Stimulated activated CD8-positive, alpha-beta memory T cell treated with anti-CD3 and anti-CD28 coated beads, Interleukin-7, amount 100 ng/mL, for 1 hour (primary cell): ENCODE measurements at places on chromosomes 2 and 18.
A peak's percentile ranks its signal among the peaks of the same experiment; 100 is the strongest.

DNA sequence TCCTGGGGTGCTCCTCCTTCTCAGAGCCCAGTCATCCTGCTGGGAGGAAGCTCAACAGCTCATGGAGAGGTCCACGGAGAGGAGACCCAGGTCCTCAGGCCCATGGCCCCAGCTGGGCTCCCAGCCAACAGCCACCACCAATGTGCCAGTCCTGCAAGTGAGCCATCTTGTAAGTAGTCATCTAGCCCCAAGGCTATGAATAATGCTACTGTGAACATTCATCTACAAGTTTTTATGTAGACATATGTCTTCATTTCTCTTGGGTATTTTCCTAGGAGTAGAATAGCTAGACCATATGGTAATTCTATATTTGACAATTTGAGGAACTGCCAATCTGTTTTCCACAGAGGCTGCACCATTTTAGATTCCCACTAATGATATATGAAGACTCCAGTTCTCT lies 166.1 kb downstream of the MTCL1 start:
- no peak for DNase-seq

DNA sequence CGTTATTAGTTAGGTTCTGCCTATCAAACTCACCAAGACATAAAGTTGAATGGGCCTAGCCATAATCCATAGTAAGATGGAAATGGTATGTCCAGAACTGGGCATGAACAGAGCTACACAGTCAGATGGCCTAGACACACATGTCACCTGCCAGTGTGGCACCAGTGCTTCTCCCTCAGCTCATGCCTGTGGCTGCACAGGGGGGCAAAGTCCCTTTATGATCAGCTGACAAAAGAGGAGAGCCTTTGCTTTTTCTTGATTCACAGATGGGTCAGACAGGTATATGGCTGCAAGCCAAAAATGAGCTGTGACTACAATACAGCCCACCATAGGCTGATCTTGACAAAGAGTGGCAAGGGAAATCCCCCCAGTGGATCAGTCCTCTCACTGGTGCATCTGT lies 28.3 kb upstream of the STARD7 start:
- DNase-seq = no peak

DNA sequence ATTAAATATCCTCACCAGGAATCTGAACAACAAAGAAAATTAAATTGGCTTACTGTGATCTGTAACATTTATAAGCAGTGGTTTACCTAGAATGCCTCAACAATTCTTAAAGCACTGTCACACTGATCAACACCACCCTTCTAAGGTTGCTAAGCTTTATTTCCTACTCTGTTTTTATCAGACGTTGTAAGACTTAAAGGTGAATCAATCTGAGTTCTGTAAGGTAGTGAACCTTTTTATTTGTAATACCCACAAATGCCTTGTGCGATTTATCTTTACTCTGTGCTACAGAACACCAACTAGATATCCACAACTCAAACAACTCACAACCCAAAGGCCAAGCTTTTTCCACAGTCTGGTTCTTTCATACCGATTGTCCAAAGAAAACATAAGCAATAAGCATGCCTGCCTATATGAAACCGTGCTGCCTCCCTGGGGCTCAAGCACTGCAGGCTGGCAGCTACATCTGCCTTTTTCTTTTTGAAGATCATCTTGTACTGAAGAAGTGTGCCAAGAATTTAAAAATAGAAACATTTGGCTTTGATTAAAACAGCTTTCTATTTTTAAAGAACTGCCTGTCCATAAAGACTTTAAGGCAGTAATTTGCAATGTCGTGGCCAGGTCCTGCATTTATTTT lies 490.7 kb downstream of the NUP35 start:
- DNase-seq = no peak

DNA sequence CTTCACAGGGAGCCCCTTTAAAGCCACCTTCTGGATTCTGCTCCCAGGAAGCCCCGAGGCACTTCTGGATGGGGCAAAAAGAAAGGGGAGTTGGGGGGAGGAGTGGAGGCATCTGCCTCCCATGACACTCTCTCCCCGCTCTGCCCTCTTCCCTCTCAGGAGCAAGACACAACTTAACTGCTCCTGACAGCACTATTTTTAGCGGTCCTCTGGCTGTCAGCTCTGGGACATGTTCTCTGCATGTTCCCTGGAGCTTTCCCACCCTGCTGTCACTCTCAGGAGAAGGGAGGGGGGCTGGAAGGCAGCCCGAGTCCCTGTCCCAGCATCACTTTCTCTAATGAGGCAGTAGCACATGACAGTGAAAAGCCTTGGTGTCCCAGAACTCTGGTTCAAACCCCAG lies 32.3 kb downstream of the PLB1 start:
- DNase-seq = no peak

DNA sequence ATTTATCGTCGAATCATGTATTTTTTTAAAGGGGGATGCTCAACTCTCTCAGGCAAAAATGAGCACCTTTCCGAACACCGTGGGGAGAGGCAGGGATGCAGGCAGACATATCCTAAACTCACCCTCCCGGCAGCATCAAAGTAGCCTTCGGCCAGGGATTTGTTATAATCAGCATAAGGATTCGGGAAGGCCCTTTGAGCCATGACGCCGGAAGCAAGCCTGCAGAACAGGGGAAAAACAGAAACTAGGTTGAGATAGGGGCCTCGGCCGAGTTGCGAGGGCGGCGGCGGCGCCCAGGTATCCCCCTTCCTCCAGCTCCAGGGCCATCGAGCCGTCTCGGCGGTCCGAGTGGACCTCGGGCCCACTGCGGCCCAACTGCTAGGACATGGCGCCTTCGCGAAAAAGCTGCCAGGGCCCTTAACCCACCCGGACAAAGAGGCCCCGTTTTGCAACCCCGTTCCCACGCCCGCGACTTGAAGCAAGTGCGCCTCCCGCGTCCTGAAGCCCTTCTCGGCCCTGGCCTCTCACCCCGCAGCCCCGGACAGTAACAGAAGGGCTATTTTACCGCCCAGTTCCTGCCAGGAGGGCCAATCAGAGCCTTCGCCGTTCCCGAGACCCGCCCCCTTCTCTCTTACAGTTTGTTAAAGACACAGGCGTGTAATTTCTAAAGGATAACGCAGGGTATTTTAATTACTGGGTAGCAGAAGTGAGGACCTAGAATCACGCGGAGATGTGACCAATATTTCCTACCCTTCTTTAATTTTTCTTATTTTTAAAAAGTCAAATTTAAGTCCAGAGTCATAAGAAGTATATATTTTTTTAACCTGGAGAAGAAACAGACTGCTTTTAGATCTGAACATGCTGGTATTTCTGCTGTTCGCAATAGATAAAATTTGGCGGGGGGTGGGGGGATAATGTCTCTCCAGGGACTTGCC lies at the start of gene LANCL1:
Gene LANCL1, minus strand, starts transcription at position 566 of the 935 bp plus-strand sequence. Its CDS starts 363 bp downstream, at position 203.
- peak; percentile 65 for DNase-seq

GRCh38 chr18:76953583-76954233 lies 131.4 kb downstream of the ZNF236 start:
- no peak for DNase-seq

GRCh38 chr18:50749945-50750344 lies 69.9 kb downstream of the MRO start:
- DNase-seq = no peak

GRCh38 chr2:64474121-64474571 lies 20.2 kb downstream of the LGALSL start:
- no peak for DNase-seq

- DNase-seq = no peak
Measured at GRCh38 chr2:26718949-26719686, 26.6 kb downstream of the KCNK3 start.

GRCh38 chr2:41061356-41061755 lies 609.5 kb upstream of the SLC8A1 start:
- no peak for DNase-seq

DNA sequence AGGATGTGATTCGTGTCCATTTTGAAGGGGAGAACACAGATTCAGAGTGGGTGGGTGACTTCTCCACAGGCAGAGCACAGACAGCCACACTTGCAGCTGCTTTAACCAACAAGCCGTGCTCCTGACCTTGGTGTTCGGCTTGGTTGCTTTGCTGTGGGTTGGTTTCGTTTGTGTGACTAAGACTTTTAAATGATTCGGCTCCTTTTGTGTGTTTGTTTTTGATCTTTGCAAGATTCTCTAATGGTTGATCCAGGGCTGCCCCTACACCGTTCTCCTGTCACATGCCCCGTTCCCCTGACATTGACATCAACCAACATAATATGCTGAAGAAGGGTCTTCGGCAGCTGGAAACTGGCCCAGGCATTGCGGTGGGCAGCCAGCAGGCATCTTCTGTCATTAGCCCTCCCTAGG lies 95.9 kb upstream of the MBOAT2 start:
- DNase-seq = no peak

DNA sequence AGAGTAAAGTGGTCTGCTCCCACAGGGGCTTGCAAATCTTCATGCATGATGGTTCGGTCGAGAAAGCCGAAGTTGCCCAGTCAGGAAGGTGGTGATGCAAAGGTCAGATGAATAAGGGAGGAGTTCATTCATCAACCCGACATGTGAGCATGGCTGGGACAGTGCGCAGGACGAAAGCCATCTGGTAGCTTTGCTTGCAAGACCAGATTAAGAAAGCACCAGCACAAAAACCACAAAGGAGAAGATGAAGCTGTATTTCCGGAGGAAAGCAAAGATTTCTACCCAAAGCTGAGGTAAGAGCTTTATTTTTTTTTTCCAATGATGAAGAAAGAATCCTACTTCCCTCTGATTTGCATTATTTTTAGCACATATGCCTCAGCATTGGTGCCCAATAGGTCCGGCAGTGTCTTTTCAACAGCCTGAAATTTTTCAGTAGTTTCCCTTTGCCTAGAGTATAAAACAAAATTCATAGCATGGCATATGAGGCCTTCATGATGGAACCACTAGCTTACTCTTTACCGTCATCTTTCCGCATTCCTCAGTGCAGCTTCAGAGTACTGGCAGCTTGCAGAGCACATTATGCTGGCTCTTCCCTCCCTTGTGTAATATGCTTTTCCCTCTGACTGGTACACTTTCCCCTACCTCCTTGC lies 112.0 kb upstream of the THOC1 start:
- no peak for DNase-seq

GRCh38 chr2:12722447-12723316 lies 5.9 kb downstream of the TRIB2 start:
- DNase-seq = no peak

DNA sequence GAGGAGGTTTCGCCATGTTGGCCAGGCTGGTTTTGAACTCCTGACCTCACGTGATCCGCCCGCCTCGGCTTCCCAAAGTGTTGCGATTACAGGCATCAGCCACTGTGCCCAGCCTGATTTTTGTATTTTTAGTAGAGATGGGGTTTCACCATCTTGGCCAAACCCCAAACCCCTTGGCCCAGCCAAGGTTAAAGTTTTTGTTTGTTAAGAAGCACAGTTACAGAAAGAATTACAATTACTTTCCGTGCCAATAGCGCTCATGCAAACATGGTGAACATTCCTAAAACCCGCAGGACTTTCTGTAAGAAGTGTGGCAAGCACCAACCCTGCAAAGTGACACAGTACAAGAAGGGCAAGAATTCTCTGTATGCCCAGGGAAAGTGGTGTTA lies 26.1 kb downstream of the ITSN2 start:
- DNase-seq = no peak

GRCh38 chr18:11951390-11951851 lies 29.9 kb upstream of the IMPA2 start:
- DNase-seq = no peak

GRCh38 chr2:166361351-166362153 lies 14.2 kb downstream of the SCN9A start:
- no peak for DNase-seq

DNA sequence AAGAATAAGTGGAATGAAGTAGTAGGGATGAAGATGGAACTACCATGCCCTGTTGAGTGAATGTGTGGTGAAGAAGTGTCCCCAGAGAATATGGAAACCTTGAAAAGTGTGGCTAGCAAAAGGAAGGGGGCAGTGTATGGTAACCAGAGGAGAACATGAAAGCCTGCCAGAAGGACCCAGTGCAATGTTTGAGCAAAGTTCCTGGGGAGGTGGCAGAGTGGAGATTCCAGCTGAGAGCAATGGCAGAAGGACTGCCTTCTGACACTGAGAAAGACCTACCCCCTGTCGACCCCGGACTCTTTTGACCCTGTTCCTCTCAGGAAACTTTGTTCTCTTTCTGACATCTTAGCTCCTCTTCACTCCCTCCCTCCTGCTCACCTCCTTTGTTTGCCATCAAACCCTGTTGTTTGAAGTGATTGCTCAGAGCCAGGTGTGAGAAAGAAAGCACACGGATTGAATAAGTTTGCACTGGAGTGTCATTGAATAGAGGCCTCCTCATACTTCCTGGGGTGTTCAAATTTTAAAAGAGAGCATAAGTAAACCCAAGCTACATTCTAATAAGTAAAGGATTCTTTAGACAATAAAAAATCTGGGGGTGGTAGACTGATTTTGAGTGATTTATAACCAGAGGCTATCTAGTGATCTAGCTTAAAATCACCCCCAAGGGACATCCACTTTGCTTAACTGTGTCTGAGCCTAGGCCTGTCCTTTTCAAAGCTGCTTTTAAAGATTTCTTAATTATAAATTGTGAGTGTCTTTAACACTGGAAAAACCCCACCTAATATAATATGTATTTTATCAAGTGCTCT lies 57.1 kb downstream of the TRIB2 start:
- no peak for DNase-seq

GRCh38 chr2:138581909-138582308 lies 80.3 kb downstream of the SPOPL start:
- DNase-seq = no peak

- DNase-seq = no peak
Measured at GRCh38 chr2:235576337-235576910, 82.6 kb downstream of the AGAP1 start.

DNA sequence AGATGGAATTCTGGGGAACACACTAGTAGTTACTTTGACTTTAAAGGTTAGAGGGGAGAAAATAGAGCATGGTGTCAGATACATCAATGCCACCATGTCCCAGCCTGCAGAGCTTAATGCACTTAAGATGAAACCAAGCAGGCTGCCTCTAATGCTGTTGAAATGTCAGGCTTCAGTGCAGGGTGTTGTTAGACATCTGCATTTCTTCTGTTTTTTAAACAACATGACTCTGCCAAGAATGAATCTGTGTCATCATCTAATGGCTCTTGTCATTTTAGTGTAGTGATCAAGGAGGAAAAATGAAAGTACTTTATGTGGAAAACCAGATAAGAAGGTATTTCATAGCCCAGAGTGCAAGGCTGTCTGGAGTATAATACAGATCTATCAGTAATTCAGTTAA lies 29.9 kb downstream of the LYPD1 start:
- no peak for DNase-seq

DNA sequence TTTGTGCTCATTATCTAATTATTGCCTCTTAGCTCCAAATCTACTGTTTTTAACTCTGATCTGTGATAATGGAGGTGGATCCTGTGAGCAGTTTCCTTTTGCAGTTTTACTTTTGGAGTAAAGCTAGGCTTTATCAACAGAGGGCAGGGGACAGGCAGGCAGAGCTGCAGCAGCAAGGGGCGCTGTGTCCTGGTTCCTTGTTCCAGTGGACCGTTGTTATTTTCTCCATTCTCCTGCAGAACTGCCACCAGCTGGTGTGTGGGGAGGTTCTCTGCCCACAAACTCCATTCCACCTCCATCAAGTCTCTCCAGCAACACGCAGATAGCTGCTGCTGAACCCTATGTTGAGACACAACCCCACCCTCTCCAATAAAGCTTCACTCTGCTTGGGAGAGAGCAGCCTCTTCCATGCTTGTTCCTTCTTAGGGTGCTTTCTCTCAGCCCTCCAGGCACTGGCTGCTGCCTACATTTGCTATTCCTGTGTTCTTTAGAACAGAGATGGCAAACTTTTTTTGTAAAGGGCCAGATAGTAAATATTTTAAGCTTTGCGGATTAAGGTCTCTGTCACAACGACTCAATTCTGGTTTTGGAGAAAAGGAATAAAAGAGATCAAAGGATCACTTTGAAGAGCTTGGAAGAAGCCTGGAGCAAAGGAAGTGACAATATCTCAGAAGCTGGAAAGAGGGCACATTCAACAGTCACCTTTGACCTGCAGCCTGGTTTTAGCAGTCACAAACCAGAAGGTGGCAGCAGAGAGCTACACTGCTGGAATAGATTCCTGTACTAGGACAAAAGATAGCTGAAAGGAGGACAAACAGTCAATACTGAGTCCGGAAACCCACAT lies 208.8 kb downstream of the CCDC178 start:
- DNase-seq = no peak
